Activated naive CD4-positive, alpha-beta T cell treated with Interleukin-2 at 50 U/mL for 16 hours (primary cell): ENCODE measurements at places on chromosomes 2 and 18.

DNA sequence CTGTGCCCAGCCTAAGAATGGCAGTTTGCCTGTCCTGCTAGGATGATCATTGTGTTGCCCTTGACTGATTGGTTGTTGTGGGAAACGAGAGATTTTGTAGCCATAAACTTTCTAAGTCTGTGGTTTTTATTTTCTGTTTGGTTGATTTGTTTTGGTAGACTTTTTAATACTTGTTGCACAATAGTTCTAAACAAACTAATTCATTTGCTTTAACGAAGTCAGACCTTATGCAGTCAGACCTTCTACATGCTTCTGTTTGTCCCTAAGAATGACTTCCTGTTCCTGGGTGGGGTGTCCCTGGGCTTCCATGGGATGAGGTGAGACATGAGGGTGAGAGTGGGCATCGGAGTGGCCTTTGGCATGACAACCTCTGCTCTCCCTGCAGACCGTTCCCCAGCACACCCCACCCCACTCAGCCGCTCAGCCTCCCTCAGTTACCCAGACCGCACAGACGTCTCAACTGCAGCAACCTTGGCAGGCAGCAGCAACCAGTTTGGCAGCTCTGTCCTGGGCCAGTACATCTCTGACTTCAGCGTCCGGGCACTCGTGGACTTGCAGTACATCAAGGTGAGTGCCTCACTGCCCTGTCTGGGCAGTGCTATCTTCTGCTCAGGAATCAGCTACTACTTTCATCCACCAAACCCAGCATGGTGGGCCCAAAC is 7.8 kb upstream of the CNNM3 start:
- DNase-seq, result no peak

- no peak for DNase-seq
Observed at GRCh38 chr2:70160545-70160944, 30.3 kb downstream of the C2orf42 start.

DNA sequence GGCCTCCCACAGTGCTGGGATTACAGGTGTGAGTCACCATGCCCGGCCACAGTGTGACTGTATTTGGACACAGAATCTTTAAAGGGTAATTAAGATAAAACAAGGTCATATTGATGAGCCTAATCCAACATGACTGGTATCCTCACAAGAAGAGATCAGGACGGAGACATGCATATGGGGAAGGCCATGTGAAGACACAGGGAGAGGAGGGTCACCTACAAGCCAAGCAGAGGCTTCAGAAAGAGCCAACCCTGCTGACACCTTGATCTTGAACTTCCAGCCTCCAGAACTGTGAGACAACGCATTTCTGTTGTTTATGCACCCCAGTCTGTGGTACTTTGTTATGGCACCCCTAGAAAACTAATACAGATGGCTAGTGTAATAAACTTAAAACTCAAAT is 72.4 kb downstream of the REV1 start:
- no peak for DNase-seq

DNA sequence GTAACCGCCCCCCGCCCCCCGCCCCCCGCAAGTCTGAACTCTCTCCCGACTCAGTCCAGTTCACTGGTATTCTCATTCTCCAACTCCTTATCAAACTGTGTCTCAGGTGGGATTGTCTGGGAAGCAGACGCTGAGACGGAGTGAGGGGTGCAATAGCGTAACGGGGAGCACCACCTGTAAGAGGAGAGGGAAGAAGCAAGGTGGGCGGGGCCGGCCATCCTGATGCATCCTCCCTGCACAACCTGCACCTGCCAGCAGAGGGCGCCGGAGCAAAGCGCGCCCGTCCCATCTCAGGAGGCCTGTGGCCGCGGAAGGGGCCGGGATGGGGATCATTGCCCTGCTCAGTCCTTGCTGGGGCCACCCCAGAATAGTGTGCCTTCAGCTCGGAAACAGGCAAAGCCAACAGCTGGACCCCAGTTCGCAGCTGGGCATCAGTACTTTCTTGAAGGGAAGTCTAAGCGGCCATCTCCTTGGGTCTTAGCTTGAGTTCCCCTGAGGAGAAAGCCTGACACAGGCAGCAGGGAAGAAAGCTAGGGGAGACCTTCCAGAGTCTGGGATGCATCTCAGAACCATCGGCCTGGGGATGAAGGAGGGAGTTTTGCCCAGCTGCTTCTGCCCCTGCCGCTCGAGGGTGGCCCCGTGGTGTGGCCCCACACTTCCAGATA is 208.0 kb downstream of the TFCP2L1 start:
- peak; percentile 64 for DNase-seq

DNA sequence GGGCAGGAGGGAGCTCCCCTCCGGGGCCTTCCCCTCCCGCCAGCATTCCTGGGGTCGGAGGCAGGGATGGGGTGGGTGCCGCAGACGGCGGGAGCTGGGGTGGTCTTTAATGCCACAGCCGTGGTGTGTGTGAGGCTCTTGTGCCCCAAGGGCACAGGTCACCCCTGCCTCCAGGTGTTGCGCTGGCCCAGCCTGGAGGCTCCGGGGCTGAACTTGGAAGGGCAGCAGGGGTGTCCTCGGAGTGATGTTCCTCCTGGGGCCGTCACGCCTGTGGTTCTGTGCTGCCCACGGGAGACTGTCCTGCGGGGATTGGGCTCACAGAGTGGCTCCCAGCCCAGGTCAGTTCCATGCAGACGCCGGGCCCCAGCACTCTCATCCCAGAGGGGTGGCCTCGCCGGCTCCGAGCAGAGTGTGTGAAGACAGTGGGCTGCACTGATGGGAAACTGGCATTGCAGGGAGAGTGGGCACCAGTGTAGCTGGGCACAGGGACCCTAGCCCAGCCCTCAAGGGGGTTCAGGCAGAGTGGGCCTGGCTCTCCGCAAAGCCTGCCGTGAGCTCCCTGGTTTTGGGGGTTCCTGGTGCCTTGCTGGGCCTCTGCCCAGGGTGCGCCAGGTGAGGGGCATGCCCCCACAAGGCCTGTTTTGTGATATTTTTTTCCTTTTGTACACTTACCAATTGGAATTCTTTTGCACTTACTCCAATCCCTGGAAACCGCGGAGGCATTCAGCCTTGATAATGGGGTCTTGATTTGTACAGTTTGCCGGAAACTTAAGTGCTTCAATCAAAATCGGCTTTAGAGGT is 56.7 kb downstream of the NFATC1 start:
- DNase-seq, result no peak

DNA sequence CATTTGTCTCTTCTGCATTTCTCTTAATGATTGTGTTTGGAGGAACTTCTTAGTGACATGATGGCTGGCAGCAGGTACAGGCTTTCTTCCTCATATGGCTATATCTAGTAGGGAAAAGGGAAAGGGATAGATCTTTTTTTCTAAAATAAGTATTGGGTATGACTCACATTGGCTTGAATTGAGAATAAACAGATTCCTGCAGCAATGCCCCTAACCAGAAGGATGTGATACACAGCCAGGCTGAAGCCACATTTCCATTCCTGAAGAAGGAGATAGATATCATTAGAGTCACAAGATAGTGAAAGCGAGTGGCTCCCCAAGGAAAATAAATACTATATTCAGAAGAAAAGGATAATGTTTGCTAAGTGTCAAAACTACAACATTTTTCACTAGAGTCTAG is 61.1 kb downstream of the VWC2L start:
- DNase-seq, result no peak

DNA sequence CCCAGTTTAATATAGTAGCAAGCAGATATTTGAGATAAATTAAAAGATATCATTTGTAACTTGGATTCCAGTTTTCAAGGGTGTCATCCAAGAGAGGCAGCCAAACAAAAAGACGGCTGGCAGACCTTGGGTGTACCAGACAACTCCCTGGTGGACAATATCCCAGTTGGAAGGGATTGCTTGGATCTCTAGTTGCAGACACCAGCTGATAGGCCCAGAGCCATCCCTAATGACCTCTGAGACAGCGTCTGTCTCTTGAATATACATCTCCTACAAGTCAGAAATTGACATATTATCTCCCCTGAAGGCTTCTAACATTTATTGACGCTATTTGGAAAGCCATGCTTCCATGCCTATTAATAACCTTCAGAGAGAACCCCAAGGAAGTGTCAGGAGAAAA is 67.7 kb downstream of the ACVR1 start:
- DNase-seq, result no peak

DNA sequence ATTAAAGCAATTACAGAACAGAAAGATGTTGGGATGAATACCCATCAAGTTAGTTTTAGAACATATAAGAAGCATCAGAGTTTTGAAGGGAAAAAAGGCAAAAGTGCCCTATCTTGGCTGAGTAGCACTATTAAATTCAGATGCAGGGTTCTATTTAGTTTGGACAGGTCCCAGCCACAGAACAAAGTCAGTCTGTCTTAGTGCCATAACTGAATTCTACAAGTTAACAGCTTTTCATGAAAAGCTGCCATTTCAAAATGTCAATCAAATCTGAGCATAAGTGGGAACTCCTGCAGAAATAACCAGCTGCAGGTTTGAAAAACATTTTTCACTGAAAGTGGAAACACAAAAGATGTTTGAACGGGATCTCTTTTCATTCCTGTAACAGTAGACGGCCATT is 160.4 kb downstream of the SRBD1 start:
- no peak for DNase-seq

DNA sequence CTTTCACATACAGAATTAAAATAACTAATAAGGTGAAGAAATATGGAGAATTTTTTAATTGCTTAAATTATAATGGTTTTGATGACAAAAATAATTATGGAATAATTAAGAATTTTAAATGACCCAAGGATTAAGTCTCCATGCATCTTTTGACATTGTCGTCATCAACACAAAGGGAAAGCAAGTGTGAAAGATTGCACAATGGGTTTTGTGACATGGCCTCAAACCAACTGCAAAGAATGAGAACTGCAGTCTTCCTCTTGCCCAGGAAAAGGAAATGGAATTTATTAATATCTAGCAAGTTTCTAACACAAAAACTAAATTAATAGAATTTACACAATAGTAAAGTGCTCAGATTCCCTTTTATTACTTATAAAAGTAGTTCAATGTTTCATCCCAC is 329.1 kb upstream of the PKDCC start:
- DNase-seq, result no peak

- DNase-seq, result no peak
Observed at GRCh38 chr2:117686699-117687098, 127.8 kb upstream of the DDX18 start.

- no peak for DNase-seq
Observed at GRCh38 chr2:127516041-127516762, 10.1 kb downstream of the IWS1 start.

DNA sequence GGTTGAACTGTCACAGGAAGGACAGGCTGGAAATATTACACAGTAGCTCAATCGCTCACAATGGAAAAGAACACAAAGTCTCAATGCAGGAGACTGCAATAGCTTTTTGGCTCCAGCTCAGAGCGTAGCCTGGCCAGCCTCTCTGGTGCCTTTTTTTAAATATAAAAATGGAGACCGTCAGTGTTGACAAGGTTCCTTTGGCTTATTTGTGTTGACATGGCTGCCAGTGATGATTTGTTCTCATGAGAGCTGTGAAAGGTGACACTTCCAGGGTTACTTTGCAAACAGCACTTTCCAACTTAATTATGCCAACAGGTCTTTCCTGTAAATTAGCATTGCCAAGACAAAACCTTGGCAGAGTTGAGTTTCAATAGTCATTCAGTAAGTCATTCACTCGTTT is 70.8 kb downstream of the KCNE4 start:
- DNase-seq, result no peak

DNA sequence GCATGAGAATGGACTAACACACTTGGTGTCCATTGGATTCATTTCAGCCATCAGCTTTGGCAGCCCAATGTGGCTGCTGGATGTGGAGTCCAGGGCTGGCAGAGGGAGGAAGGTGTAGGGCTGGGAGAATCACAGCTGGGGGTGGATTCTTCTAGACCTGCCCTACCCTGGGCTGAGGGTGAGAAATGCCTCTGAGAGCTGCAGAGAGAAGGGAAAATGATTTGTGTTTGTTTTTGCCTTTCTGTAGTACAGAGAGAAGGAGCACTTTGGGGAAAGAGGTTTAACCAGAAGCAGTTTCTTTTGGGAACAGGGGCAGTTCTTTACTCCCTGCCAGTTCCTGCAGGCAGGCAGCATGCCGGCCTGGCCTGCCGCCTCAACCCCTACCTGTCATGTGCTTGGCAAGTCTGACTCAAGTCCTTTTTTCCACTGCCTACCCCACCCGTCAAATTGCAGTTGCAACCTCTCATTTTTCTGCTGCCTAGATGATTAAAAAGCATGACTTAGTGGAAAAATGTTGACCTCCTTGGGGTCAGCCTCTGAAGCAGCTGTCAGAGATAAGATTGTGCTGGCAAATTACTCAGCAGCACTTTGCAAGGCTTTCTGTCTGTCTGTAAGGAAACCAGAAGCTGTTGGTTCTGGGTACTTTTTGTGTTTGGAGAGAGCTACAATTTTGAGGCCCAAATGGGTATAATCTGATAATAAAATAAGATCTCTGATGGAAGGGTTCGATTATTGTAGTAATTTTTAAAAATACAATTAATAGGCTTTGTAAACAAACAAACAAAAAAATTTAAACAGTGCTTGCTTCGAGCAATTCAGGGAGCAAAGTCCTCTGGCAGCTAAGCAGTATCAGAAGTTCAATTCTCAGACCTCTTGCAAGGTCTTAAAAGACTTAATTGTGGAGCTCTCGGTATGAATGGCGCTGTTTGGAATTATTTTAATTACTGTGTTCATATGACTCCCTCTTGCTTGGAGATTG is 21.7 kb downstream of the LBH start:
- DNase-seq, result peak; percentile 73

GRCh38 chr2:71933467-71934319 is 214.0 kb downstream of the CYP26B1 start:
- no peak for DNase-seq

- no peak for DNase-seq
Observed at GRCh38 chr2:10257036-10257435, 45.7 kb upstream of the HPCAL1 start.

GRCh38 chr2:171308280-171309054 is 125.3 kb downstream of the METTL8 start:
- DNase-seq, result no peak

- DNase-seq, result no peak
Observed at GRCh38 chr18:47689371-47689770, 241.1 kb downstream of the SMAD2 start.

- DNase-seq, result no peak
Observed at GRCh38 chr2:200023570-200023969, 68.2 kb downstream of the MAIP1 start.

DNA sequence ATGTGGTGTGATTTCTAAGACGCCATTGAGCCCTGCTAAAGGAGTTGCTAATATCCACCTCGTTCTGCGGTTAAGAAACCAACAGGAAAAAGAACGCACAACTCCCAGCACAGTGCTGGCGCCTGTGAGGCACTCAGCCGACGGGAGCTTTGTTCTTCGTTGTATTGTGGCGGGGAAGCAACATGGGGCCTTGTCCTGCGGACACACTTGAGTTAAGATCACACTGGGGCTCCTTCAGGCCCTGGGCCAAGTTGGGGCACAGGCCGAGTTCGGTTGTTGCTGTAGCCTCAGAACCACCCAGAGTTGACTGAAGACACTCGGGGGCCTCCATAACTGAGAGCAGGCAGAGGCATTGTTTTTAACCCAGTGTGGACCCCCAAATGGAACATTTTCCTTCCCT is 30.6 kb upstream of the CD8A start:
- no peak for DNase-seq

- no peak for DNase-seq
Observed at GRCh38 chr18:35045121-35045520, 3.9 kb downstream of the MAPRE2 start.

- DNase-seq, result no peak
Observed at GRCh38 chr2:205424326-205424725, 258.0 kb upstream of the NRP2 start.

- no peak for DNase-seq
Observed at GRCh38 chr2:94875064-94875819, 4.0 kb downstream of the TEKT4 start.
